ENCODE measurements at places on chromosomes 3 and 15. TPM values are rescaled to one million over a fixed set of nuclear protein-coding genes. Genes with fewer than 3 reads are reported as not detected.

- DNase-seq: no peak
Measured at GRCh38 chr15:38894243-38894948, 329.8 kb upstream of the RASGRP1 start.

LRRC31 gene
- total RNA-seq: not detected

FBXO40 gene
- 0.31 TPM for total RNA-seq

GOLGA6B gene
- total RNA-seq: not detected

GRCh38 chr3:175287361-175287963 lies 428.3 kb downstream of the NAALADL2 start:
- no peak for DNase-seq

- no peak for DNase-seq
Measured at GRCh38 chr15:38846346-38846745, 281.7 kb upstream of the RASGRP1 start.

DNA sequence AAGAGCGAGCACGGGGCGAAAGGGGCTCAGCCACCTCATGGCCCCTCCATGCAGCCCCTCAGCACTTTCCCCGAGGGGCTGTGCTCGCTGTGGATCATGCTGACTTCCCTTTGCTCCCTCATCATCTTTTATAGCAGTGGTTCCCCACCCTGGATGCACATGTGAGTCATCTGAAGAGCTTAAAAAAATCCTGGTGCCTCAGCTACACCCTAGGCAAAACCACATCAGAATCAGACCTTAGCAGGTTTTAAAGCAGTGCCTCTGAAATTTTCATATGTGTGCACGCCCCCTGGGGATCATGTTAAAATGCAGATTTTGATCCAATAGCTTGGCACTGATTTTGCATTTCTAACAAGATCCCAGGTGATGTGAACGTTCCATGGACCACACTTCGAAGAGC lies 50.9 kb downstream of the FEM1B start:
- no peak for DNase-seq

DNA sequence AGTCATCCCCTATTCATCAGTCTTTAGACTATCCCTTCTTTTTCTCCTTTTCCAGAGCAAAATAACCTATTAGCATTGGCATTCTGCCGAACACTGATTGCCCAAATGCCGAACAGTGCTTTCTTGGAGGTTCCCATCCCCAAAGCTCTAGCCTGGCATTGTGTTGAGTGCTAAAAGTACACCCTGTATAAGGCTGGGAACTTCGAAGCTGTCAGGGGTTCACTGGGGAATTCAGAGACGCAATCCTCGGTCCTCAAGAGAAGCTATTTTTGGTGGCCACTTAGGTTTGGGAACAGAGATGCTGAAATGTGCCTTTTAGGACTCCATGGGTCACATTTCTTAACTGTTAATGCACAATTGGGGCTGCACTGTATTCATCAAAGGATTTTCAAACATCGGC lies 8.4 kb downstream of the FRMD5 start:
- DNase-seq: no peak

CYP1A1 gene
- total RNA-seq: 0.47 TPM

GRCh38 chr3:143812481-143812880 lies 35.8 kb downstream of the SLC9A9 start:
- no peak for DNase-seq

DNA sequence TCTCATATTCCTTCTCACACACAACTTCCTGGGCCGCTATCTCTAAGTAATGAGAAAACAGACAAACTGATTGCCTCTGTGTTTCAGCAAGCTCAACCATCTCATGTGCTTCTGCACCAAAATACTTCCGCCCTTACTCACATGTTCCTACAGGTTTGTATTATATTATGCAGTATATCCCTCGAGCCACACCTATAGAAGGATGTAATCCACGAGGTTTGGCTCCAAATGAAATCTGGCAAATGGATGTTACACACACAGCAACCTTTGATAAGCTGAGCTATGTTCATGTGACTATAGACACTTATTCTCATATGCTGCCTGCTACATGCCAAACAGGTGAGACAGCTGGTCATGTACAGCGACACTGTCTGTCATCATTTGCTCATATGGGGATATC lies 22.6 kb downstream of the CCRL2 start:
- DNase-seq: no peak

LTF gene
- 3.6 TPM for total RNA-seq

POPDC2 gene
- total RNA-seq: 0.94 TPM

DAZL gene
- not detected for total RNA-seq

DNA sequence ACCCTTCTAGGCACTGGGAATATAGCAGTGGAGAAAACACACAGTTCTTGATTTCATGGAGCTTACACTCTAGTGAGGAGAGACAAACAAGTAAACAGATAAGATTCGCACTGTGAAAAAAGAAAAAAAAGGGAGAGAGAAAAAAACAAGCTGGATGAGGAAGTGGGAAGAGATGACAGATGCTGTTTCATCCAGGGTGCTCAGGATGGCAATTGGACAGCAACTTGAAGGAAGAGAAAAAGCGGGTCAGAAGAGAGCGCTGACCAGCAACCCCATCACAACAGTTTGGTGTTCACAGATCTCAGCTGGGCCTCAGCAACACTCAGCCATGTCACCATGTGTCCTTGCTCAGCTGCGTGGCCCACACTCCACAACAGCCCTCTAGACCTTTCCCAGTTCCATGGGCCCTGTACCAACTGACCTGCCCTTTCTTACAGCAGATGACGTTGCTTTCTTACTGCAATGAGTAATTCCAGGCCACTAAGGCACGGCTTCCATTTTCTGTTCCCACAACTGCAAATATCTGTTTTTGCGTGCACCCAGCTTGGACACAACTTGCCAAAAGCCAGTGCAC lies 230.8 kb downstream of the MEX3B start:
- no peak for DNase-seq

- no peak for DNase-seq
Measured at GRCh38 chr3:37903734-37904133, 42.1 kb downstream of the CTDSPL start.

DNA sequence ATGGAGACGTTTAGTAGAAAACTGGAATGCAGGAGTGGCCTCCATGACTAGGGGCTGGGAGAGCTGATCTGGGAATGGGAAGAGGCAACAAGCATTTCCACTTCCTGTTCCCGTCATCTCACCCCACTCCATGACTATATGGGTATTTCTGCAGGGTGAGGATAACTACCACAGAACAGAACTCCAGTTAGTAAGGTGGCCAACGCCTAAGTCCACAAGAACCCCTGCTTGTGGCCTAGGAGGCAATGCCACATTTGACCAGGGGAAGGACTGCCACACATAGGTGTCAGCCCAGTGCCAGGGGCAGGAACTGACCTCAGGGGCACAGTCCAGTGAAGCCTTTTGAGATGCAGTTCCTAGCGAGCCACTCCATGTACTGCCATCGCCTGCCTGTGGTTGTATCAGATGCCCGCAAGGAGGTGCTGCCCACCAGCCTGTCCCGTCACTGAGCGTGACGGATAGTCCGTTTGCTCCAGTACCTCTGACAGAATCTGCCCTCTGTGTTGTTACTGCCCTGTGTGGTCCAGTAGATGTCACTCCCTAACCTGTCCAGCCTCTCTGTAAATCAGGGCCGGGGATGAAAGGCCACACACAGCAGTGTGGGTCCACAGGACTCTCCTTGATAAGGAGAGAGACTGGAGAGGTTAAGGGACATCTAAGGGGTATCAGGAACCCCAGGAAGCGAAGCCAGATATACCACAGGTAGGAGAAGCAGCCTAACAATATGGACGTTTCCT lies 3.5 kb upstream of the MTFMT start:
- no peak for DNase-seq

DNA sequence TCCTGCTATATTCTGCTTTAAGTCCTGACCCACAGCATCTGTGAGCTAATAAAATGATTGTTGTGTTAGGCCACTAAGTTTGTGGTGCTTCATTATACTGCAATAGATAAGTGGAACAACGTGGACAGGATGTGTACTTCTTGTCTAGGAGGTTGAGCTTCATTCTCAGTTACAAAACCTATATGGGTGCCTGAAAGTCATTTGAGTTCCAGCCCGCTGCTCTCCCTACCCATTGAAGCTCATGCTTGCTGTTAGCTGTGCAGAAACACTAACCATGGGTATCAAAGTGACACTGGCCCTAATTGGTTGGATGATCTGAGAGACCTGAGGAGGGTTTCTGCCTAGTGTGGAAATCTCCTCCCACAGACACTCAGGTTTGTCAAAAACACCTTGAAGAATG lies 357.2 kb downstream of the PDCD6IP start:
- no peak for DNase-seq

GRCh38 chr3:95613993-95614392 lies 1200.4 kb upstream of the EPHA6 start:
- no peak for DNase-seq

Data from occipital lobe (tissue), 3 donors.